ENCODE measurements at places on chromosomes 2 and 18. TPM values are rescaled to one million over a fixed set of nuclear protein-coding genes. Genes with fewer than 3 reads are reported as not detected.

Gene KCNF1
- total RNA-seq: 0.04 TPM

Gene NGEF
- total RNA-seq: not detected

Gene XPO1
- 148 TPM for total RNA-seq

Gene TANK
- 36.1 TPM for total RNA-seq

- no peak for DNase-seq
These were observed 178.0 kb downstream of the UBE2E3 start for GRCh38 chr2:181158427-181158826.

DNA sequence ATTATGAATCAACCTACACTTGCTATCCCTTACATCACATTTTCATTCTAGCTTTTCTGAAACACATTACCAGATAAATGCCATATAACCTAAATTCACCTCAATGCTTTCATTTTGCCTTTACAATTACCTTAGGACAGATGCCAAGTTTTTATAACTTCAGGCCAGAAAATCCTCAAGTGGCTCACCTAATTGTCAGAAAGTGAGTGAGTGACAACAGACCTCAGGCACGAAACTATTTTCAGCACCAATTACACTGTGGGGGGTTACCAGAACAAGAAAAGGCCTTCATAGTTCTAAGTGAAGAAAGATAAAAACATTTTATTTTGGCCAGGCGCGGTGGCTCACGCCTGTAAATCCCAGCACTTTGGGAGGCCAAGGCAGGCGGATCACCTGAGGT, 52.3 kb upstream of the ST8SIA5 start:
- no peak for DNase-seq

DNA sequence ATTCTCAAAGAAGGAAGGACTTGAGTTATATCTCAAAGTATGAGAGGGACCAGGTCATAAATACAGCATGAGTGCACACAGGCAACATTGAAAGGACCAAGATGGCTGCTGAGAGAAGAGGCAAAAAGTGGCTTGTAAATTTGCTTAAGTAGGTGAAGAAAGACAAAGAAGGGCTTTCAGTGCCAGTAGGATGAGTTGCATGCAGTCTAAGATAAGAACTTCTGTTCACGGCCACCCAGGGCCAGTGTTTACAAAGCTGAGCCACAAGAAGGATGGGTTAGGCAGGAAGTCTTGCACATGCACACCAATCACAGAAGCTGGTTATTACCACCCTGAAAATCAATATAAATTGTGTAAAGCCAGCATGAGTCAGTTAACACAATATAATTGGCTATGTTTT, 3.1 kb upstream of the ABCB11 start:
- DNase-seq: no peak

GRCh38 chr2:69744456-69744855, 2.5 kb downstream of the ANXA4 start:
- DNase-seq: no peak

DNA sequence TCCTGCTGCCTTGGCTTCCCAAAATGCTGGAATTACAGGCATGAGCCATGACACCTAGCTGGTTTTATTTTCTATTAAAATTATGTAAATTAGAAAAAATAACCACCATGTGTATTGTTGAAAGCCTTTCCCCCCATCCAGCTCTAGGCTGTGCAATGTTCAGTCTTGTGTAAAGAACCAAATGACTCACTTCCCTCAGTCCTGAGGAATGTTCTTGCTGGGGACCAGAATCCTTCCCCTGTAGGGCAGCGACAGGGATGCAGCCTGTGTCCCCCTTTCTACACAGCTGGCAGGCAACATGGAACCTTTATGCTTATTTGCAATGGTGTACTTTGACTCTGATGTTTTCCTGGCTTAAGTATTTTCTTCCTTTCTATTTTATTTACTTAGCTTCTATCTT, 29.4 kb downstream of the AOX1 start:
- DNase-seq: peak; percentile 50

GRCh38 chr2:11646530-11646929, 23.5 kb downstream of the NTSR2 start:
- DNase-seq: no peak

DNA sequence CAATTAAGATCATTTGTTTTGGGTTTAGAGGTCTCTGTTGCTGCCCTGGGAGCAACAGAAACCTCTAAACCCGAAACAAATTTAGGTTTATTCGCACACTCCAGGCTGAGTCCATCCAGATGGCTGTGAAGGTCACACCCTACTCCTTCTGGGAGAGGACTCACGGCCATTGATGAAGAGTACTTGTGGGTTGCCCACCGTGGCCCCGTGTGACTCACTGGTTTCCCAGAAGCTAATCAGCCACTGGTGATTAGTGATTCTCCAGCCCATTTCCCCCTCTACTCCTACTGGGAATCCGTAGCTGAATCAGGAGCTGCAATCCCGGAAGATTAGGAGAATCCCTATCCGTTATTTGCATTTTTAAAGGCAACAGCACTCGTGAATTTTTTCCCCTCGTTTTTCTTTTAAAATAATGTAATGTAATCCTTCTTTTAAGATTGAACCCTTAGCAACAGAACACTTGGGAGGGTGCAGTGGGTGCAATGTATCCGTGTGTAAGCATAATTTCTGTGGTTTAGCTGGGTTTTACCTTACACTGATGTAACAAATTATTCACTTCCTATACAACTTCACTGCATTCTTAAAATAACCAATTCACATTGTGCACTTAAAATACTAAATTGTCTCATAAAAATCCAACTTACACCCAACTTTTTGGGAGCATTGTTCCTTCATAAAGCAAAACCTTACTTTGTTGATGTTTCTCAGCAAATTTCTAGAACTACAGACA, 27.5 kb upstream of the EPAS1 start:
- no peak for DNase-seq

DNA sequence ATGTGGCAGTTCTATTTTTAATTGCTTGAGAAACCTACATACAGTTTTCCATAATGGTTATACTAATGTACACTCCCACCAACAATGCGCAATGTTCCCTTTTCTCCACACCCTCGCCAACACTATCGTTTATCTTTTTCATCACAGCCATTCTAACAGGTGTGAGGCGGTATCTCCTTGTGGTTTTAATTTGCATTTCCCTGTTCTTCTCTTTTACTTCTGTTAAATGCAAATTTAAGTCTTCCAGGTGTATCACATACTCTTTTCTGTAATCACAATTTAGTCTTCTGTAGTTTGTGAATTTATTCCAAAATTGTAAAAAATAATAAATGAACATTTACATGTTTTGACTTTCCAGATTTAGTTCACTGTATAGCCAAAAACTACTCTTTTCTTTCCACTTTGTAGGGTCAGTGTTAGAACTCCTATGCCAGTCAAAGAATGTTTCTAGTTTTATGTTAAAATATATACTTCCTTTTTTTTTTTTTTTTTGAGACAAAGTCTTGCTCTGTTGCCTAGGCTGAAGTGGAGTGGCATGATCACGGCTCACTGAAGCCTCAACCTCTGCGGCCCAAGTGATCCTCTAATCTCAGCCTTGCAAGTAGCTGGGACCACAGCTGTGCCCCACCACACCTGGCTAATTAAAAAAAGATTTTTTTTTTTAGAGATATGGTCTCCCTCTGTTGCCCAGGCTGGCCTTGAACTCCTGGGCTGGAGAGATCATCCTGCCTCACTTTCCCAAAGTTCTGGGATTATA, 15.4 kb upstream of the ACYP2 start:
- no peak for DNase-seq

- DNase-seq: no peak
These were observed 3.3 kb upstream of the NAPG start for GRCh38 chr18:10522574-10522973.

DNA sequence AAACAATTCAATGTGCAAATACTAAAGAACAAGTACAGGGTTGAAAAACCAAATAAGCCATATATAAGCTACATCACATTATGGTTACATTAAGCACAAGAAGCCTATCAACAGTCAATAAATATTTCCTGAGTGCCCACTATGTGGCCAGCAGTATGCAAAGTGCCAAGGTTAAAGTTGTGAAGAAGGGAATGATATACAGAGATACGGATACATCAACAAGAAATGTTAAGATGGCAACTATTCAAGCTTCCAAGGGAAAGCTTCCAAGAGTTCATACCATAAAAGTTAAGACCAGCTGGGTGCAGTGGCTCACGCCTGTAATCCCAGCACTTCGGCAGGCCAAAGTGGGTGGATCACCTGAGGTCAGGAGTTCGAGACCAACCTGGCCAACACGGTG, 14.0 kb downstream of the DYM start:
- no peak for DNase-seq

GRCh38 chr18:59593291-59593717, 103.9 kb downstream of the CCBE1 start:
- DNase-seq: no peak

- DNase-seq: no peak
These were observed 2.2 kb downstream of the ELAC1 start for GRCh38 chr18:50970006-50970405.

DNA sequence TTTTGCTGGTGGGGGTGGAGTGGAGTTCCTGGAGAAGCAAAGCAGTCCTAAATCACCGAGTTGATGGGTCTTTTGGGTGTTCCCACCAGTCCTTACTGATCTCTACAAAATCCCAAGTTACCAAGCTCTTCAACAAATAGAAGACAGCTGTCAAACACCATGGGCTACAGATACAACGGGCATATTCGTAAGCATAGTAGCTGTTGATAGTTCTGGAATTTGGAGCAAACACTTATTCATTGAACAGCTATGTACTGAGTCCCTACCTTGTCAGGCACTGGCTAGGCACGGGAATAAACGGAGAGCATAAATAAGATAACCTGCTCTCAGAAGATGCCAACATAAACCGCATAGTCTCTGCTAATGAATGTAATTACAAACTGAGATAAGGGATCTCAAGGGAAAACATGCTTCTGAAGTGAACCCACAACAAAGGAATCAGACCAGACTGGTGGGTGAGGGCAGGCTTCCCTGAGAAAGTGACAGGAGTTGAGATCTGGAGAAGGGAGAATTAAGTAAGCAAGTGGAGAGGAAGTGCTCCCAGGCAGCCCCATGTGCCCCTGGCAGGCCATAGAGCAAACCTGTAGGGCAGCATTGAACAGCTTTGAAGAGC, 947 bp upstream of the ANKRD44 start:
- DNase-seq: peak; percentile 37

DNA sequence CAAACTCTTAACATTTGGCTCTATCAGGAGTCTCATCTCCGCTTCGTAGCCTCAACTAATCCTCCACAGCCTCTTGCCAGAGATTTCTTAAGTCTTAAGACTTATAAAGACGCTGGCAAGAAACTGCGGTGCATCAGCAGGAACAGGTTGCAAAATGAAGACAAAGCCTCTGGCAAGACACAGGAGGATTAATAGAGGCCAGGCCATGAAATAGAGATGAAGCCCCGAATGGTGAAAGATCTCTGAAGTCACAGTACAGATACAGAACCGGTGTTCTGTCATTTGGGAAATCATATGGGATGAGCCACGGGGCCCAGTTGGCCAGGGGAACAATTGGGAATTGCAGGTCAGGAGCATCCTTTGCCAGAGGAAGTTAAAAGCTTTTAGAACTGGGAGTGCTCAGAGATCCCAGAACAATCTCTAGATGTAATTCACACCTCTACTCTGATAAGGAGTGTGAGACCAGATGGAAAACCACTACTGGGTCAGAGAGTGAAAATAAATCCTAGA, 190.9 kb upstream of the FOSL2 start:
- no peak for DNase-seq

- DNase-seq: no peak
These were observed 760.4 kb downstream of the TSN start for GRCh38 chr2:122515731-122516290.

Data from foreskin keratinocyte (primary cell).